ENCODE measurements at places on chromosomes 5 and 9.

DNA sequence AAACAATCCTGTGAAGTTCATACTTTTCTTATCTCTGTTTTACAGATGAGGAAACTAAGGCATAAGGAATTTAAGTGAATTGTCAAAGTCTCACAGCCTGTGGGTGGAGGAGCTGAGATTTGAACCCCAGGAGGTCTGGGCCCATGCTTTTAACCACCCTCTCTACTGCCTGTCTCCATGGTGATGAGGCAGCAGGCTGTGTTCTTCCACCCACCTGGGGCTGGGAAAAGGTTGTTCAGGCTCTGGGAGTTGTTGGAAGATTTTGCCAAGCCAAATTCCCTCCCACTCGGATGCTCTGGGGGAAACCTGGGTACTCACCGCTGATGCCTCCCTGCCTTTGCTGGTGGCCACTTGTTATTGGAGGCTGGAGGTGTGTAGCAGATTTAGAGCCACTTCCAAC, 18.3 kb upstream of the SYNPO start:
- no peak for DNase-seq
- H3K4me1 ChIP-seq: peaks cover 44% of the 10 kb centered on the region
- peaks cover 4% of the 10 kb centered on the region for H3K36me3 ChIP-seq
- H3K27ac ChIP-seq: no peak overlapping the region
- H3K27me3 ChIP-seq: peaks cover 13% of the 10 kb centered on the region

GRCh38 chr5:160173-160510, 31.2 kb upstream of the LRRC14B start:
- no peak for DNase-seq
- no peak overlapping the region for H3K27ac ChIP-seq
- no peaks in the 10 kb centered on the region for H3K4me1 ChIP-seq
- no peaks in the 10 kb centered on the region for H3K27me3 ChIP-seq

DNA sequence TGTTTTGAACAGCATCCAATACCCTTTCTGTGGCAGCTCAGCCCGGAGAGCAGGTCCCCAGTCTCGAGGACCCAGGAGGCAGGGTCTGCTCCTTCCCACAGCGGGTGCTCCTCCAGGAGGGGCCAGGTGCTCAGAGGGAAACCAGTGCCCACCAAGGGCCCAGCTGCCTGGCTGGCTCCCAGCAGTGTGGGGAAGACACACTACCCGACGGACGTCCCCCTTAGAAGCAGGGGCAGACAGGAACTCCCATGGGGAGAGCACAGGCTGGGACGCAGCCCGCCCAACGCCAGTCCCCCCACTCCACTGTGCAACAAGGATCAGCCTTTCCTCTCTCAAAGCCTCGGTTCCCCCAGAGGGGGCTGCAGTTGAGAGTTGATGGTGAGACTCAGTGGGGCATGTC, 57.6 kb downstream of the ADAMTS2 start:
- H3K4me1 ChIP-seq: peaks cover 12% of the 10 kb centered on the region
- no peak for DNase-seq
- no peak overlapping the region for H3K27ac ChIP-seq
- H3K36me3 ChIP-seq: no peaks in the 10 kb centered on the region

DNA sequence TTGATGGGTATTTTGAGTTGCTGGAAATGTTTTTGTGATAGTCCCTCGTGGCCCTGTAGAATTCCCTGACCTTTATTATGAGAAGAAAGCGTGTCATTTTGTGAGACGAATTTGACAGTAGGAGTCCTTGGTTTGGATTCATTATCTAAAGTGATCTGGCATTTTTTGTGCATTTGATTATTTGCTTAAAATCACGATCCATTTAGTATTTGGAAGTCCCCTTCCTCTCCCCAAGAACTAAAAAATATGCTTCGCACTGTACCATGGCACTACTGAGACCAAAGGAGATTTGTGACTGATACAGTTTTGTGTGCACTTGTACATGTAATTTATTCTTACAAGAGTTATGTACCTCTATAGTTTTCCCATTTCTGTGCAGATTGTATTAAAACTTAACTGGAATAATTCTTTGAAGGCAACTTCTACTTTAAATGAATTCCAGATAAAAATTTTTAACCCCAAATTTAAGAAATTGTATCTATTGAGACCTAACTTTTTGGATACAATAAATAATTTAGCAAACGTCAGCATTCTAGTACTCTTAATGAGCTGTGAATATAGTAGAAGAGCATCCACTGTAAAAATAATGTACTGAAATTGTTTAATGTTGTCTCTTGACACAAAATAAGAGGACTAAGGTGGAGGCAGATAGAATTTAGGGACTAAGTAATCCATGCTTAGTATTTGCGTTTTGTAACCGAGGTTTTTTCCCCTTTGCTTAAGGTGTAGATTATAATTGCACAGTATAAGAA, 2.1 kb downstream of the MAP3K1 start:
- H3K36me3 ChIP-seq: peaks cover 17% of the 10 kb centered on the region
- peak overlapping the region; percentile 82 for H3K27ac ChIP-seq
- no peak for DNase-seq
- peaks cover 48% of the 10 kb centered on the region for H3K4me1 ChIP-seq
- H3K4me3 ChIP-seq: peak overlapping the region; percentile 89
- peaks cover 13% of the 10 kb centered on the region for H3K27me3 ChIP-seq

DNA sequence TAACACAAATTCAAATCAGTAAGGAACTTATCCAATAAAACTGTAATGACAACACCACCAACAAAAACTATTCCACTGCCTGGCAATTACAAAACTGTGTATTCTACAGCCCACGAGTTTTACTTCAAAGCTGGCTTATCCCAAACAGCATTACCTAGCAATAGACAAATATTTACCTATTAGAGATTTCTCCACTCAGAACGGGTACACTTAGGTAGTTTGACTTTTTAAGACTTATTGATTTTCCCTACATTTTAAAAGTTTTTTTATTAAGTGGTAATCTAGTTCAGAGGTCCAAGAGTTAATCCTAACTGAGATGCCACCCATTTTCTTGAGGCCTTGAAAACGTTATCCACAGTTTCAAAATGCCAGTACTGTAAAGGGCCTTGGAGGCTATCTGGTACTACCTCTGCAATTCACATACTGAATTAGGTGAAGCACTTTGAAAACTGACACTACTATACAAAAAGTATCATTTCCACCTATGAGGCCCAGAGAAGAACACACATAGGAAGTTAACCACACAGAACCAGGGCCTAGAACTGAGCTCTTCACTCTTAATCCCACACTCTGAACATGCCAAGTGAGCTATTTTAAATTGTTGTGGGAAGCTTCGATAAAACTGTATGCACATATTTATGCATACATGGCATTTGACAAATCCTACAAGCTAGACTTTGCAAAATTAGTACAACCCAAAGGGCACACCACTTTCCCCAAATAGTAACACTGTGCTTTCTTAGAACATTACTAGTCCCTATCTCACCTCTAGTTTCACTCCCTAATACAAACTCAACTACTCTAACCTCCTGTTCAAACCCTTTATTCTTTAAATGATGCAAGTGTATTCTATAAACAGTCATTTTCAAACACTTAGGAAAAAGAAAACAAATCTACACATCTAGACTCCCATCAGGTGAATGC, 2.1 kb downstream of the NADK2 start:
- peak overlapping the region; percentile 91 for H3K4me3 ChIP-seq
- H3K36me3 ChIP-seq: peaks cover 3% of the 10 kb centered on the region
- peak overlapping the region; percentile 67 for H3K27ac ChIP-seq
- no peak for DNase-seq

- no peaks in the 10 kb centered on the region for H3K36me3 ChIP-seq
- peaks cover 26% of the 10 kb centered on the region for H3K4me1 ChIP-seq
- H3K27me3 ChIP-seq: peaks cover 45% of the 10 kb centered on the region
Observed at GRCh38 chr5:137179203-137179602, 319.9 kb downstream of the SPOCK1 start.

DNA sequence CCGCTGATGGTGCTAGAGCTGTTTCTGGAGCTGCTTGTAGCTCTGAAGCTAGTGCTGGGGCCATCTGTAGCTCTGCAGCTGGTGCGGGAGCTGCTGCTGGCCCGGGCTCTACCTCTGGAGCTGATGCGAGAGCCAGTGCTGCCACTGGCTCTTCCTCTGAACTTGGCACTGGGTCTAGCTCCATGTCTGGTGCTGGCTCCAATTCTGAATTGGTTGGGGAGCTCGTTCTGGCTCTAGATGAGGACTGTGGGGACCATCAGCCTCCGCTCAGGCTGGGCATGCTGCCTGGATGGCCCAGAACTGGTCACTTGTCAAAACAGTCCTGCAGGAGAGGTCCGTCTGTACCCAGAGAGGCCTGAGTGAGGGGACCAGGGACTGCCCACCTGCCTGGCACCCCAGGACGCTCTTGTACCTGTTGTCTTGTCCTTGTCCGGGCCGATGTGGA, 21.5 kb downstream of the OBP2B start:
- peaks cover 9% of the 10 kb centered on the region for H3K4me1 ChIP-seq
- no peak overlapping the region for H3K4me3 ChIP-seq
- H3K27me3 ChIP-seq: peaks cover 46% of the 10 kb centered on the region
- H3K36me3 ChIP-seq: no peaks in the 10 kb centered on the region

DNA sequence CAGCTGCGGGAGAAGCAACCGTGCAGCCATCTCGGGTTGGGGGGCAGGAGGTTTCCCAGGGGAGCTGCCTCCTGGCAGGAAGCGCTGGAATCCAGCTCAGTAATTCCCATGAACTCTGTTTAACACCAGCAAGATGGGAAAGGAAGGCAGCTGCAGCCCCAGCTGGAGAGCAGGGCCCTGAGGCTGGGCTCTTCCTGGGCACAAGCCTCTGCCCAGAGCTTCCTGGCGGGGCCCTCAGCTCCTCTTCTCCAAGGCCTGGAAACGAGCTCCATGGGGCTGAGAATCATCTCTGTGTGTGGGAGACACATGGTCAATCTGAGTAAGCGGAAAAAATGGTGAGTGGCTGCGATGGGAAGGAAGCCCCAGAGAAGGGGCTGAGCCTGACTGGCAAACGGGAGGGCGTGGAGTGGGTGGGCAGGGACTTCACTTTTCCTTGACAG, 6.3 kb downstream of the MRPL36 start:
- H3K27me3 ChIP-seq: no peaks in the 10 kb centered on the region
- no peak for DNase-seq
- H3K4me3 ChIP-seq: no peak overlapping the region
- no peaks in the 10 kb centered on the region for H3K36me3 ChIP-seq
- H3K4me1 ChIP-seq: no peaks in the 10 kb centered on the region
- H3K27ac ChIP-seq: no peak overlapping the region

GRCh38 chr5:74296685-74297408, 343.7 kb downstream of the ENC1 start:
- H3K4me3 ChIP-seq: no peak overlapping the region
- H3K4me1 ChIP-seq: no peaks in the 10 kb centered on the region
- H3K36me3 ChIP-seq: no peaks in the 10 kb centered on the region
- H3K27ac ChIP-seq: no peak overlapping the region

DNA sequence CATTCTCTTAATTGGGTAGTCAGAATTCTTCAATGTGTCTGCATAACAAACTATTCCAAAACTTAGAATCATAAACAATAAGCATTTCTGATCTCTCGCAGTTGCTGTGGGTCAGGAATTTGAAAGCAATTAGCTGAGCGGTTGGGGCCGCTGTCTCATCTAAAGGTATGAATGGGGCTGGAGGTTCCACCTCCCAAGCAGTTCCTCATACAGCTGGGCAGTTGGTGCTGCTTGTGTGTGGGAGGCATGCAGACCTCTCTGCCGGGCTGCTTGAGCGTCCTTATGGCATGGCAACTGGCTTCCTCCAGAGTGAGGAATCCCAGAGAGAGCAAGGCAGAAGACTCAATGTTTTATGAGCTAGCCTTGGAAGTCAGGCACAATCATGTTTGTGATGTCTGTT, 30.2 kb upstream of the SEMA4D start:
- H3K27me3 ChIP-seq: no peaks in the 10 kb centered on the region
- H3K27ac ChIP-seq: peak overlapping the region; percentile 29
- no peak overlapping the region for H3K4me3 ChIP-seq
- H3K4me1 ChIP-seq: no peaks in the 10 kb centered on the region
- DNase-seq: no peak

DNA sequence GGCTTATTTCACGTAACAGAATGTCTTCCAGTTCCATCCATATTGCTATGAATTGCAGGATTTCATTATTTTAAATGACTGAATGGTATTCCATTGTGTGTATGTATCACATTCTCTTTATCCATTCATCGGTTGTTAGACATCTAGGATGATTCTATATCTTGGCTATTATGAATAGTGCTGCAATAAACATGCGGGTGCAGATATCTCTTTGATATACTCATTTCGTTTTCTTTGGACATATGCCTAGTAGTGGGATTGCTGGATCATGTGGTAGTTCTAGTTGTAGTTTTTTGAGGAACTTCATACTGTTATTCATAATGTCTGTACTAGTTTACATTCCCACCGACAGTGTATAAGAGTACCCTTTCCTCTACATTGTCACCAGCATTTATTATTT, 460.5 kb downstream of the MAN2A1 start:
- no peaks in the 10 kb centered on the region for H3K4me1 ChIP-seq
- no peak overlapping the region for H3K4me3 ChIP-seq
- H3K27me3 ChIP-seq: peaks cover 4% of the 10 kb centered on the region

Measured in type B pancreatic cell (in vitro differentiated cells).